ENCODE measurements at places on chromosomes 12 and 14.

DNA sequence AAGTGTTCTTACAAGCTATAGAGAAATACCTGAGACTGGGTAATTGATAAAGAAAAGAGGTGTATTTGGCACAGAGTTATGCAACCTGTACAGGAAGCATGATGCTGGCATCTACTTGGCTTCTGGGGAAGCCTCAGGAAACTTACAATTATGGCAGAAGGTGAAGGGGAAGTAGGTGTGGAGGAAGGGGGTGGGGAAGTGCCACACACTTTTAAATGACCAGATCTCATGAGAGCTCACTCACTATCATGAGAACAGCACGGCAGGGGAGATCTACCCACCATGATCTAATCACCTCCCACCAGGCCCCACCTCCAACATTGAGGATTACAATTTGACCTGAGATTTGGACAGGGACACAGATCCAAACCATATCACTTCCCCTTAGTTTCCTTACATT lies 32.8 kb downstream of the TSHR start:
- DNase-seq: no peak

DNA sequence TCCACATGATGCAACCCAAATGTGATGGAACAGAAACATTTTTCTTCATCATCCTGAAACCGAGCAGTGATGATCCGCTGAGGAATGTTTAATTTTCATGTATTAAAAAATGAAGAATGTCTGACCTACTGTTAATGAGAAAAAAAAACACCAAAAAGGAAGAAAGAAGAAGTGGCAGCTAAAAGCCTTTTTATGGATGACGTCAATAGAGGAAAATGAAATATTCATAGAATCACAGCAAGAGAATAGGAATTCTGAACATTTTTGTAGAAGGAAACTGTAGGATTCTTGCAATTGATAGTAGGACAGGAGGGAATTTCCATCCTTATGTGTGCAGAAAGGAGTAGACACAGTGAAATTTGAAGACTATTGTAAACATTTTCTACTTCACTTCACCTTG lies 112.9 kb downstream of the PRKCH start:
- no peak for DNase-seq

DNA sequence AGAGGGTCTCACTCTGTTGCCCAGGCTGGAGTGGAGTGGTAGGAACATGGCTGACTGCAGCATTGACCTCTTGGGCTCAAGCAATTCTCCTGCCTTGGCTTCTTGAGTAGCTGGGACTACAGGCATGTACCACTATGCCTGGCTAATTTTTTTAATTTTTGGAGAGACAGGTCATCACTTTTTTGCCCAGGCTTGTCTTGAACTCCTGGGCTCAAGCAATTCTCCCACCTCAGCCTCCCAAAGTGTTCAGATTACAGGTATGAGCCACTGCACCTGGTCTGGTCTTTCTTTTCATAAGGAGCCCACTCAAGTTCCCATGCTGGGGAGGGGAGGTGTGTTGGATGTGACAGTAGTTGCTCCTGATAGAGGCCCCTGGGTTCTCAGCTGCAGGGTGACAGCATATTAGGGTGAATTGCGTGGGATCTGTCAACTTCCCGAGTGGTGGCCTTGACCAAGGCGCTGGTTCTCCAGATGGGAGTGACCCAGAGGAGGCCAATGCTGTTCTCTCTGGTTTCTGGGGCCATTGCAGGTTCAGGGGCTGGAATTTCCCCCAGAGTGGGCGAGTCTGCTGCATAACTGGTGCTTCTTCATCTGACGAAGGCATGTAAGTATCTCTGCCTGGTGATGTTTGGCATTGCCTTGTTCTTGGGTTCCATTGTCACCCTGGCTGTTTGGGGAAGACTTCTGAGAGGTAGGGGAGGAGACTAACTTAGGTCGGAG lies 52.4 kb upstream of the ESRRB start:
- no peak for DNase-seq

- no peak for DNase-seq
These were observed 72.2 kb downstream of the DENND5B start for GRCh38 chr12:31518680-31519227.

GRCh38 chr12:77591959-77592743 lies 238.5 kb upstream of the NAV3 start:
- DNase-seq: no peak

GRCh38 chr14:81710232-81710845 lies 176.7 kb upstream of the SEL1L start:
- no peak for DNase-seq

DNA sequence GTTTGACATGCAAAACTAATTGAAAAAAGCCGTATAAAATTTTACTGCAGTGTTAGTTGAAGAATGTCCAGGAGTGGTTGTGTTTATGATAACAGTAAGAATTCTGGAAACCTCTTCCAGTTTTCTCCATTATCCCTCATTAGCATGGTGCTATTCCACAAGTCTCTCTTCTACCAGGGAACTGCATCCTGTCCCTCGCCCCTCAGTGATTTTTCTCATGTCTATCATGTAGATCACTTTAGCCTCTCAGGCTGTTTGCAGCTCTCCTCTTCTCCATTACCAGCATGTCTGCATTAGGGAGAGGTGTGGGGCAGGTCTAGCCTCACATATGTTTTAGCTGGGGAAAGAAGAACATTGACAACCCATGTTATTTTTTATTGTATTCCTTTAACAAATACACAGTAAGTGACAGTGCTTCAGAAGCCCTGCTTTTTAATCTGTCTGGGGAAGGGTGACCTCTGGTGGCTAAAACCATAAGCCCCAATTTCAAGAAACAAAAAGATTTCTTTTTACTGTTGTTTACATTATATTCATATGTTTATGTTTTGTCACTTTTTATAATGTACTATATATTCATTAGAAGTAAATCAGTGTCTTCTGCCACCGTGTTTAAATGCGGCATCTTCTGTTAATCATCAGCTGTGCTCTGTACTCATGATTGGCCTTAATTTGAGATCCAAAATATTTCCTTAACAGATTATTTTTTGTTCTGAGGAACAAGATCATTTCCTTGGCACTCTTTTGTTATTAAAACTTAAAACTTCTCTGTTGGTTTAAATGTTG lies 70.7 kb downstream of the RASSF8 start:
- DNase-seq: no peak

GRCh38 chr12:15788233-15789219 lies 662 bp downstream of the EPS8 start:
- no peak for DNase-seq

GRCh38 chr12:84842406-84843013 lies 70.1 kb downstream of the SLC6A15 start:
- DNase-seq: no peak

DNA sequence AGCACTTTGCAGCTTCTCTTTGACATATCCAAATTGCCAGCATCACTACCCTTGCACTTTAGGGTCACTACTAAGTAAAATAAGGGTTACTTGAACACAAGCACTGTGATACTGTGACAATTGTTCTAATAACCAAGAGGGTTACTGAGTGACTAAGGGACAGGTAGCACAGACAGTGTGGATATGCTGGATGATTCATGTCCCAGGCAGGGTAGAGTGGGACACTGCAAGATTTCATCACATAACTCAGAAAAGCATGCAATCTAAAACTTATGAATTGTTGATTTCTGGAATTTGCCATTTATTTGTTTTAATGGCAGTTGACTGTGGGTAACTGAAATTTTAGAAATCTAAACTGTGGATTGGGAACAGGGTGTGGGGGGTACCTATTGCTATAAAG lies 218.8 kb downstream of the KITLG start:
- DNase-seq: no peak

GRCh38 chr12:47992776-47993175 lies 11.5 kb downstream of the COL2A1 start:
- no peak for DNase-seq

GRCh38 chr14:75871181-75871880 lies 110.5 kb downstream of the TGFB3 start:
- DNase-seq: no peak

DNA sequence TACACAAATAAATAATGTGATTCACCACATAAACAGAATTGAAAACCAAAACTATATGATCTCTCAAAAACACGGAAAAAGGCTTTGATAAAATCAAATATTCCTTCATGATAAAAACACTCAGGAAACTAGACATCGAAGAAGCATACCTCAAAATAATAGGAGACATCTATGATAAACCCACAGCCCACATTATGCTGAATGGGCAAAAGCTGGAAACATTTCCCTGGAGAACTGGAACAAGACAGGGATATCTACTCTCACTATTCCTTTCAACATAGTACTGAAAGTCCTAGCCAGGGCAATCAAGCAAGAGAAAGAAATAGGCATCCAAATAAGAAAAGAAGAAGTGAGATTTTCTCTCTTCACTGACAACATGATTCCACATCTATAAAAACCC lies 371.5 kb upstream of the ATXN7L3B start:
- DNase-seq: no peak

DNA sequence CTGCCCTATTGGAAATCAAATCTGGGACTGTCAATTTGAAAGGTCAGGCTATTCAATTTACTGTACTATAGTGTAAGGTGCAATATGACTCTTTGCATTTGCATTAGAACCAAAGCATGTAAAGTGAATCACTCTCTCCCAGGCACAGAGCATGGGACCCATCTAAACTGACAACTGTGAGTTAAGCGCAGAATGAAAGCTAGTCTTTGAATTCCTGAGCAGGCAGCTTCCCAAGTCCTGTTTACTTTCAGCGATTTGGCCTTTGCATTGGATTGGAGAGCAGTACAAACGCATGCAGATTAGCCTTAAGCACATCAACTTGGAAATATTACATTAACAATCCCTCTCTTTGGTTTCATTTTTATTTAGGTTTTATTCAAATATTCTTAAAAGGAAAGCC lies 74.6 kb downstream of the RERG start:
- no peak for DNase-seq

GRCh38 chr12:11667171-11667570 lies 17.7 kb downstream of the ETV6 start:
- DNase-seq: no peak
